Stimulated activated CD4-positive, alpha-beta T cell treated with anti-CD3 and anti-CD28 coated beads, TNF-alpha, amount 100 ng/mL, for 1 hour (primary cell): ENCODE measurements at places on chromosomes 4 and X.
A peak's percentile ranks its signal among the peaks of the same experiment; 100 is the strongest.

DNA sequence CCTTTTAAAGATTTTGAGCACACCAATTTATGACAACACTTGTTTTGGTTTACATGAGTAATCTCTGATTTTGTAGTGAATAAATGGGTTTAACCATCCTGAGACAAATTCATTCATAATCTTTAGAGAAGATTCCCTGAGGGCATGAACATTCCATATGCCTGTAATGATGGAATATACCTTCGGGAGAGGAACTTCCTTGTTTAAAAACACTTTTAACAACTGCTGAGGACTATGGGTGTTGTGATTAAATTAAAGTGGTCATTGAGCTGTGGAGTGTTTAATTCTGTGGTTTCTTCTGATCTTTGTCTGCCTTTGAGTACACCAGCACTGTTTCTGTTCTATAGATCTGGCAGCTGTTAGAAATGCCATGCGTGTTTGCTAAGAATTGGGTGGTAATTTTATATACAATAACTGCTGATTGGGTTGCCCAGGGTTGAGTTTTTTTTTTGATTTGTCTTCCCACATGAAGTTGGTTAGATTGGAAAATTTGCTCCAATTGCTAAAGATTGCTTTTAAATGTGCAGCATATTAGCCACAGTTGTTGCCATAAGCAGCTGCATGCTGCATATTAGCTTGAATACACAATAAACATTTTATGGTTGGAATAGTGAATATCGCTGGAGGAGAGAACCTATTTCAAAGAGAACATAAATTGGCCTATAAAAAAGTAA lies 86.8 kb downstream of the DCLK2 start:
- DNase-seq = no peak

DNA sequence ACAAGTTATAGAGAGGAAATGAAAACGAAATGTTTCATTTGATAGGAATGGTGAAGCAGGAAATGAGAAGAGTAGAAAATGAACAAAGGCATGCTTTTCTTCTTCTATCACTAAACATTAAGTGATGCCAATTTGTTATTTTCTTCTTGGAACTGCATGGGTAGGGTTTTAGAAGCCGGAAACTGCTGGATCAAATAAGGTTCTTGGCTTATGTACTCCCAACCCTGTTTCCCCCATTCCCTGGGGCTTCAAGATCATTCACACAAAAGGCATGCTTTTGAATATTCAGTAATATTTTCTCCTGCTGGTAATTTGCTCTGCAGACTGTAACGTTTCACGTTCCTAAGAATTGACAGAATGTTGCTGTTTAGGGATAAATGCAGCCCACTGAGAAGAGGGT lies 224.1 kb downstream of the NLGN4X start:
- no peak for DNase-seq

DNA sequence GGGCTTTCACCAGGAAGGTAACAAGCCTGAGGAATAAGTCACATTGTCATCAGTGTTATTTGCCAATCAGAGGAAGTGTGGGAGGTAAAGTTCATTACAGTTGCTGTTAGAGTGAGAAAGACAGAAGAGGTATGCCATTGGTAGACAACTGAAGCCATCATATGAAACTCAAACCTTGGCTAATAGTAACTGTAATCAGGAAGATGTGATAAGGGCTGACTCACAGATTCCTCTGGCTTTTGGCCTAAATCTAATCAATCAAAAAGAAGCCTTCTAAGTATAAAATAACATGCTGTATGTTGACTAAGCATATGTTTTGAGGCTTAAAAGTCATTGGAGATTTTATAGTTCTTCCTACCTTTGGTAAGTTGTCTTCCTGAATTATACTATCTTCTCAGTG lies 242.8 kb downstream of the PCDH7 start:
- no peak for DNase-seq

DNA sequence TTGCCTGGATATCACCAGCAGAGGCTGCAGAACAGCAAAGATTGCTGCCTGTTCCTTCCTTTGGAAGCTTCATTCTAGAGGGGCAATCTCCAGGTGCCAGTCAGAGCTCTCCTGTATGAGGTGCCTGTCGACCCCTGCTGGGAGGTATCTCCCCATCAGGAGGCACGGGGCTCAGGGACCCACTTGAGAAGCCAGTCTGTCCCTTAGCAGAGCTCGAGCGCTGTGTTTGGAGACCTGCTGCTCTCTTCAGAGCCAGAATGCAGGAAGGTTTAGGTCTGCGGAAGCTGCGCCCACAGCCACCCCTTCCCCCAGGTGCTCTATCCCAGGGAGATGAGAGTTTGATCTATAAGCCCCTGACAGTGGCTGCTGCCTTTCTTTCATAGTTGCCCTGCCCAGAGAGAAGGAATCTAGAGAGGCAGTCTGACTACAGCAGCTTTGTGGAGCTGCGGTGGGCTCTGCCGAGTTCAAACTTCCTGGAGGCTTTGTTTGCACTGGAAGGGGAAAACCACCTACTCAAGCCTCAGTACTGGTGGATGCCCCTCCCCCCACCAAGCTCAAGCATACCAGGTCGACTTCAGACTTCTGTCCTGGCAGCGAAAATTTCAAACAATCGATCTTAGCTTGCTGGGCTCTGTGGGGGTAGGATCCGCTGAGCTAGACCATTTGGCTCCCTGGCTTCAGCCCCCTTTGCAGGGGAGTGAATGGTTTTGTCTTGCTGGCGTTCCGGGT lies 57.9 kb downstream of the DKK2 start:
- no peak for DNase-seq

GRCh38 chr4:18756671-18757070 lies 735.1 kb upstream of the LCORL start:
- DNase-seq = no peak

DNA sequence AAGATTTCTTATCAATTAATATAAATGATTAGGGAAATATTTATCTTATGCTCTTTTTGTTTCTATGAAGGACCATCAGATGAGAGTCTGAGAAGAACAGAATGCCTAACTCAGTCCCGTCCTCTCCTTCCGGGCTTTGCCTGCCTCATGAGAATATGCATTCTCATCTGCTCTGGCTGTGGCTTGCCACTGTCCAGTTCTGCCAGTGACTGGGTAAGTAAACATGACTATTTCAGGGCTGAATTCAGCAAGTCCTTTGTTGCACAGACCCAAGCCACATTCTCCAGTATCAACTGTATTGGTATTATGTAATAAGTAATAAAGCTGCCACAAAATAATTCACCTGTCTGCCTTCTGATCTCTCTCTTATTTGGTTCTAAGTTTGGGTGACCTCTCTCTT lies 110.7 kb downstream of the WDFY3 start:
- no peak for DNase-seq

- DNase-seq = no peak
These were observed 176.2 kb upstream of the RBPJ start for GRCh38 chr4:26144526-26145155.

DNA sequence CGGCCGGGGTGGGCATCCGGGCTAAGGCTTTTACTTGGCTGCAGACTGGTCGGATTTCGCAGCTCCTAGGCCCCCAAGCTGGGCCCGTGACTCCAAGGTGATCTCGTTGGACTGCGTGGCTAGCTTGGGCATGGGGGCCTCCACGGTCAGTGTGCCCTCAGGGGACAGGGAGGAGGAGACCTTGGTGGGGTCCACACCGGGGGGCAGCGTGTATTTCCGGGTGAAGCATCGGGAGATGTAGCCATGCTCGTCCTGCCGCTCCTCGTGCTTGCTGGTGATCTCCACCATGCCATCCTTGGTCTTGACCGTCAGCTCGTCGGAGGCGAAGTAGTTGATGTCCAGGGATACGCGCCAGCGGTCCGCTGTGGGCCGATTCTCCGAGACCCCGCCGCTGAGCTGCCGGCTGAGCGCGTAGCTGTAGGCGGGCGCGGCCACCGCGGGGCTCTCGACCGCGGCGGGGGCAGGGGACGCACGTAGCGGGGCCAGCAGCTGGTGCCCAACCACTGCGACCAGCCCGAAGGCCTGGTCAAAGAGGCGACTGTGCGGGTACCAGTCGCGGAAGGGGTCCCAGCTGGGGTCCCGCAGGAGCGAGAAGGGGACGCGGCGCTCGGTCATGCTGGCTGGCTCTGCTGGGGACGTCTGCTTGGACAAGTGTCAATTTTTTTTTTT lies 881 bp upstream of the CACNA1F start:
- DNase-seq = no peak

DNA sequence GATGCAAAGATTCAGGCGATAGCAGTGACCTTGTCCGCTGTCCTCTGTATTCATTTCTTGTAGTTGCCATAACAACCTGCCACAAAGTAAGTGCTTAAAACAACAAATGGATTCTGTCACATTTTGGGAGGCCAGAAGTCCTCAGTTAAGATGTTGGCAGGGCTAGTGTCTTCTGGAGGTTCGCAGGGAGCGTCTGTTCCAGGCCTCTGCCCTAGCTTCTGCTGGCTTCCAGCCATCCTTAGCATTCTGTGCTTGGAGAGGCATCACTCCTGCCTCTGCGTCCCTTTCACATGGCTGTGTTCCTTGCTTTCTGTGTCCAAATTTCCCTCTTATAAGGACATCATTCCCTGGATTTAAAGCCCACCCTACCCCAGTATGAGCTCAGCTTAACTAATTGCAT lies 31.5 kb upstream of the ZNF185 start:
- DNase-seq = no peak

DNA sequence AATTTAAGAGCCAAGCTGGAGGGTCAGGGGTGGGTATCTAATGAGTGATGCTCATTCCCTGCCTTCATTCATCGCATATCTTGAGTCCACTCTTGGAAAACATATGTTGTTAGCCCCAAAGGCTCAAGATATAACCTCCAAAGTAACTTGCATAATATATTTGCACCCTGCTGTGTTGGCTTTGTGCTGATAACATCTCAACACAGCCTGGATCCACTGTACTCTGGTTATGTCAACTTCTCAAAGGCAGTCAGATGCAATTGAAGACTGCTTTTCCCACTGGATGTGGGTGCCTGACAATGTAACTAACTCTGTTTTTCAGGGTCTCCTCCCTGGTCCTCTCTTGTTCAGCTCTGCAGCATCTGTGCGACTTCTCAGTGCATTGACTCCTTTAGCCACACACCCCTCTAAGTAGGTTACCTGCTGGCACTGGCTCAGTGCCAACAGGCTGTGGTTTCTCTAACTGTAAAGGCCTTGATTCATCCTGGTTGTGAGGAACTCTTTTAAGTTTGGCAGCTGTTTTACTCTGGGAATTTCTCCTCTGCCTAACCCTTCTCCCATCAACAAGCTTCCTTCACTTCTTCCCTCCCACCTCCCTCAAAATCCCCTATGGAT lies 28.1 kb downstream of the SLC16A2 start:
- peak; percentile 2 for DNase-seq

- peak; percentile 7 for DNase-seq
These were observed 457.4 kb downstream of the CENPC start for GRCh38 chr4:67087897-67088296.

DNA sequence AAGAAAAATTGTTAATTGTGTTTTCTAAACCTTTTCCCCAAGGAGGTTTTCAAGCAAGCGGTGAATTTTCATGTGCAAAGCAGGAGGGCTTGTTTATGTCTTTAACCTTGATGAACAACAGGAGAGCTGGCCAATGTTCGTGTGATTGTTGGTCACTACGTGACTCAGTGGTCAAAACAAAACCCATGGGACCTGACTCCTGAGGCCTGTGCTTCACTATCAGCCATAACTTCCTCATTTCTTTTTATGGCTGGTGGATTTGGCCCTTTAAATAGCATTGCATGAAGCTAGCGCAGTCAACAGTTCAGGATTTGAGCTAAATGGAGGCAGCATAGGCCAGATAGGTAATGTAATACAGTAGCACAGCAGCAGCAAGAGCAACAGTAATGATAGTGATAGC lies 80.5 kb downstream of the MID1IP1 start:
- DNase-seq = no peak

GRCh38 chr4:158962393-158962792 lies 140.5 kb upstream of the RAPGEF2 start:
- DNase-seq = no peak

DNA sequence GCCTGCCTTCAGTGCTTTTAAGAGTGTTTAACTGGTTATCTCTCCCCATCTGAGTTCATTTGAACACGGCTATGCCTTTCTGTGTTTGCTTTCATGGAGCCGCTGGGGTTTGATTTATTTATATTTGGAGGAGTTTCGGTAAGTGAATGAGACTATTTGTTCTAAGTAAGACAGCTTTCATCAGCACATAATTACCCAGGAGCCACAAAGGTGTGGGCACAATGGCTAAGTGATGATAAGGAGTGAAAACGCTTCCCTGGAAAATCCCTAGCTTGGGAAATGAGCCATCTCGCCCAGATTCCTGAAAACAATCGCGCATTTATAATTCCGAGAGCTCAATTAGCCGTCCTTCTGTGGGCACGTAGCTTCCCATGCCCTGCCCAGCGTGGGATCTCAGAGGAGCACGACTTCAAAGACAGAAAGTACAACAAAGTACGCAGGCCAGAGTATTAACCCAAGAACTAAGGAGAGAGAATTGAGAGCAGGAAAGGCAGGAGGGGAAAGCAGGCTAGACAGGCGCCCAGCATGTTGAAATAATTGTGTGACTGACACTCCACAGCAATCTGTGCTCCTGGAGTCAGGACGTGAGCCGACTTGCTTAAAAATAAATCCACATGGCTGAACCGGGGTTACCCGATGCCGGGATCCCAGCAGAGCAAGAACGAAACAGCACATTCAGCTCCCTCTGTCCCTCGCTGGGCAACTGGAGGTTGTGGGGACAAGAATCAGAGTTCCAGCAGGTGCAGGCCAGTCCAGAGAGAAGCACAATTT lies 99.0 kb downstream of the DHRSX start:
- DNase-seq = no peak

DNA sequence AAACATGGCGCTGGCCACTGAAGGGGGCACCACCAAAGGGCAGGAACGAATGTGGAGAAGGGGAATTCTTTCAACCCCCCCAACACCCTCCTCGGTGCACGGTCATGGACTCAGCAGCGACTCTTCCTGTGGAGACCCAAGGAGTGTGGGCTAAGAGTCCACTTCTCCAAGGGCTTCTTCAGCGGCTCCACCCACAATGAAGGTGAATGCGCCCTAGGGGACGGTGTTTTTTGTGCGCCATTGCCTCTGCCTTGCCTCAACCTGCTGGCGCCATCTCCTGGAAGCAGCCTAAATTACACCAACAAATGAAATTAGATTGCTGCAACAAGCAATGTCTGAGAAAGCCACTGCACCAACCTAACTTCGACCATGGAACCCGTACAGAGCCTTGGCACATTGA lies 169.2 kb upstream of the MAGEB18 start:
- DNase-seq = no peak

GRCh38 chrX:44708470-44708869 lies 135.4 kb upstream of the DUSP21 start:
- no peak for DNase-seq

GRCh38 chr4:7279902-7280301 lies 87.6 kb downstream of the SORCS2 start:
- no peak for DNase-seq

DNA sequence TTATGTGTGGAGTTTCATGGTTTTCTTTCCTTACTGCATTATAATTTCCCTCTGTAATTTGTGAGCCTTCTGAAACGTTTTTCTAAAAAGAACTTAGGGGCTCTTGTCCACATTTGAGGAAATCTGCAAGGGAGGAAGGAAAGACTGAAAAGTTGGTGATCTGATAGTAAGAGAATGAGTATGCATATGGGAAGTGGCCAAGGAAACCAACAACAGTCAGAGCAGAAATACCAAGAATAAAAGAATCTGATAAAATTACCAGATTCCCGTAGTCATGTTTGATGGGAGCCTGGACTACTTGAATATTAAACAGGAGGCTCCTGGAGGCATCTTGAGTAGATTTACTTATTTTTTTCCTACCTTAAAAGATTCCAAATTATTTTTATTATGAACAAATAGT lies 50.1 kb downstream of the MEPE start:
- DNase-seq = no peak

GRCh38 chr4:7427831-7428260 lies 6.9 kb downstream of the PSAPL1 start:
- no peak for DNase-seq
